ENCODE measurements at places on chromosomes 11 and 22. TPM values are rescaled to one million over a fixed set of nuclear protein-coding genes. Genes with fewer than 3 reads are reported as not detected.

DNA sequence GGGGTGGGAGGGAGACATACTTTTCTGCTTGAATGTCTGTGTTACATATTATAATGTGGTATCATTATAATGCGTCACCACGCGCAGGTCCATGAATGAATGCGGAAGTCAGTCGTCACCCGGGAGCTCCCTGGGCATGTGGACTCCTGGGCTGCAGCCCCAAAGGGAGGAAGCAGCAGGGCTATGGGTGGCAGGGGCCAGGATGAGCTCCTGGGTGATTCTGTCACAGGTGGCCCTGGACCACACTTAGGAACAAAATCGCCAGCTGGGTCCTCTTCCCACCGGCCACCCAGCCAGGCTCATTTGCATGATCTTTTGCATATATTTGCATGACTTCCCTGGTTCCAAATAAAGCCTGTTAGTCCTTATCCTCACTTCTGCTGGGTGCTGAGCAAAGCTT, 51.2 kb downstream of the KCNJ4 start:
- DNase-seq = no peak

GRCh38 chr11:75189911-75190310, 39.0 kb downstream of the SLCO2B1 start:
- DNase-seq = no peak

GRCh38 chr11:78715639-78716311, 141.1 kb upstream of the NARS2 start:
- peak; percentile 72 for DNase-seq

The CDPF1 gene
- total RNA-seq = 8.2 TPM

DNA sequence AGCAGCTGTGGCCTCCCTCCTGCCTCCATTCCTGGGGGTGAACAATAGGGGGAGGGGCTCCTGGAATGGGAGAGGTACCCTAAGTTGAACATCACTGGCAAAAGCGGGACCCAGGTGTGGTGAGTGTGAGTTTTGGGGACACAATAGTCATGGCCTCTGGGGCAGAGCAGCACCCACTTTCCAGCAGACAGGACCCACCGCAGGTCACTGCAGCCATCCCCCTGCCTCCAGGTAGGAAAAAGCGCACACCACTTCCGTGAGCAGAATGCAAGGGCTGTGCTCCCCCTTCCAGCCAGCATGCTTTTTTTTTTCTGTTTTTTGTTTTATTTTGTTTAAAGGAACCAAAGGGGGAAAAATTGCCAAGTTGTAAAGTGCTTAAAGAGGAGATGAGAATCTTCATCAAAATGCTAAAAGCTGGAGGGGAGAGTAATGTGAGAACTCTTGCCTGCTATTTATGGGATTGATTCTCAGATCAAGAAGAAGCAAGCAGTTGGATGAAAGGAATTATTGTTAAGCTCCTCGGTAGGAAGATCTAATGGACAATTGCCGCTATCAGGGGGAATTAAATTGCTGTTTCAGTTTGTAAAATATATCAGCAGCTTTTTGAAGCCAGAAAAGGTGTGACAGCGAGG, 152.9 kb downstream of the FEZ1 start:
- no peak for DNase-seq

All from activated CD4-positive, alpha-beta memory T cell treated with anti-CD3 and anti-CD28 coated beads for 36 hours (primary cell).